ENCODE measurements at places on chromosomes 2 and 18.

DNA sequence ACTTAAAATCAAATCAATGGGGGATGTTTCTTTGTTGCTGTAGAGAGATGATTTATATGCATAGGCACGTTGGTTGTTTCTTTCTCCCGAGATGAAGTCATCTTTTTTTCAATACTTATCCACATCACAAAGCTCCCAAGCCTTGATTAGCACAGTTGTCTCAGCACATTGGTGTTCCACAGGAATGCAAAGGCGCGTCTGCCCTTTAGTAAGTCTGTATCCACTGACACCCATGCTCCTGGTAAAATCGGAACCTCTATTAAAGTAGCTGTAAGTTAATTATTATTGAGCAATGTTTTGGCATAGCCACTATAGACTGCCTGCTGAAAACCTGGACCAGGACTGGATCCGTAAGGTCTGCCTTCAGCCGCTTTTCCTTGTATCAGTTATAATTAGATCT lies 77.6 kb upstream of the RBM44 start:
- DNase-seq, result no peak

GRCh38 chr2:128734521-128735295 lies 416.0 kb upstream of the HS6ST1 start:
- DNase-seq, result no peak

DNA sequence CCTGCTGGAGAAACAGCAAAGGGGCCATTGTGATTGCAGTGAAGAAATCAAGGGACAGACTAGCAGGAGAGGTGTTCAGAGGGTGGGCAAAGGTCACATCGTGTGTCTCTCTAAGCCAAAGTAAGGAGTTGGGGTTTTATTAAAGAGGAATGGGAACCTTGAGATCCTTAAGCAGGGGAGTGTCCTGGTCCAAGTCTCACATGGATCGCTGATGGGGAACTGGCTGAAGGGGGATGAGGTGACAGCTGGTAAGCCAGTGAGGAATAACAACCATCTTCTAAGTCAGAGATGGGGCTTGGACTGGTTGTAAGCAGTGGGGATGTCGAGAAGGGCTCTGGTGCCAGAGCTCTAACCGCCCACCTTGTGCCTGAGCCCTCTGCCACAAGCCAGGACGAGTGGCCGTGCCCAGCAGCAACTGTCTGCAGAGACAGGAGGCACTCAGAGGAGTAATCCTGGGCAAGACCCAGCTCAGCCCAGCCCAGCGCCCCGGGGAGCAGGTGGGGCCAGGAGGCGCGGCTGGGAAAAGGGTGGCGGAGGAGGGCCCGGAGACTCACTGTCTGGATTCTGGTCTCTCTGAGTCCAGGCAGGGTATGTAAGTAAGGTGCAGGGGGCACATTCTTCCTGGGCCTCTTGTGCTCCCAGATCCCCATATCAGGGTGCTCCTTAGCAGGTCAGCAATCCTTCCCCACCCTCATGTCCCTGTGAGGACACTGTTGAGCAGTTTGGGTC lies 13.7 kb downstream of the WNT10A start:
- no peak for DNase-seq

DNA sequence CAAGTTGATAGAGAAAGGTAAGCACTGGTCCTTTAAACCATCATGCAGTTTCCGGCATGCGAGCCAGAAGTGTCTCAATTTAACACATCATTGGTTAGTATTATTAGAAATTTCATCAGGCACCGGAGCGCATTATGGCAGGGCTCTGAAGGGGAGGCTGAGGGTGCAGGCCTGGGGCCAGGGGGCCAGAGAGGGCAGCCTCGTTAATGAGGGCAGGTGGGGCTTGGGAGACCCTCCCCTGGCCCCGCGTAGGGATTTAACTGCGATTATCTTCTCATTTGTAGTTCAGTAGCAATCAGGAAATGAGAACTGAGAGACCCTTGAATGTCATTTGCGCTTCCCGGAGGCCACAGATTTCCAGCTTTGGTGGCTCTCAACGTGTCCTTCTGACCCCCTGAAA lies 246.4 kb downstream of the KLHL29 start:
- DNase-seq, result no peak

DNA sequence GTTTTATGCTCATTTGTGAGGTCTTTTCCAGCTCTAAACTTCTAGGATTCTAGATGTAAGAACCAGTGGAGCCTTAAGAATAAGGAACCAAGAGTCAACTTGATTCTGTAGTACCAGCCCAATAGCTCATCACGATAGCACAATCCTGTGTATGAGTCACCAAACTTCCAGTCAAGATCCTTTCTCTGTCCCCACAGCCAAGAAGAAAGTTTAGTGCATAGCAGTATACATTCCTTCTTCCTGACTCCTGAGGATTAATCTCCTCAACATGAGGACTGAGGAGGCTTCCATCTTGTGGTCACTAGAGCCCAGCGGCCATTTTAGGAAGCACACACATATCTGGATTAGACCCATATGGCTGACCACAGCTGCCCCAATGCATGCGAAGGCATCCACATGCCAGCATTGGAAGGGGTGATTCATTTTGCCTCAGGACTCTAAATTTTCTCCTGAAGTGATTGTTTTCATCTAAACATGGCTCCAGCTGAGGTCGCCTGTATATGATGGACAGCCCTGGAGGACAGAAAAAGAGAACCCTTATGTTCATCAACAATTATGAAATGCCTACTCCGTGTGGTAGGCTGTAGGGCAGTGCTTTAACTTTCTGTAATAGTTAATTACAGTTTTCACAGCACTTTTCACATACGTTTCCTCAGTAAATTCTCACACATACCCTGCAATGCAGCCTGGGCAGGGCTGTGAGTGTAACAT lies 53.5 kb downstream of the RASGRP3 start:
- DNase-seq, result no peak

- DNase-seq, result no peak
These were observed 122.5 kb downstream of the FIGN start for GRCh38 chr2:163613266-163613731.

GRCh38 chr2:145807554-145807953 lies 1287.6 kb upstream of the ZEB2 start:
- DNase-seq, result no peak

- no peak for DNase-seq
These were observed 39.9 kb downstream of the NGEF start for GRCh38 chr2:232973011-232973735.

DNA sequence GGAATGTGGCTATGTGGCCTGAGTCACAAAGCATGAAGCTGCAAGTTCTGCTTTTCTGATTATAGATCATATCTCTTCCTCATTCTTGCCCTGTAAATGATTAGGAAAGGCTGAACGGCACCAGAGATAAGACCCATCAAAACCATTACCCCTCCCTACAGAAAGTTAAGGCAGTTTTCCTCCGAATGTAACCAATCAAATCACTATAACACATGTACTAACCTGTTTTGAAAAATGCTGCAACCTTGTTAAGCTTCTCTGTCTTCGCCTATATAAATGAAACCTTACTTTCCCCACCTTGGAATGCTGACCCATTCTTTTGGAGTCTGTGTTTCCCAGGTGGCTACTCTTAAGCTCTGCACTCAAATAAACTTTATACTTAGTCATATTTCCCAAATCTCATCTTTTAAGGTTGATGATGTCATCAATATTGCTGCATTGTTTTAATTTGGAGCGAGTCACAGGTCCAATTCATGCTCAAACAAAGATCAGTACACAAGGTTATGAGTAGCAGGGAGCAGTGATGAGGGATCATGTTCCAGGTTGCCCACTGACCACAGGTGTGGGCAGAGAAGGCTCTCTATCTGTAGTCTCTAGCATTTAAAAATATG lies 662.3 kb downstream of the IRS1 start:
- DNase-seq, result no peak

- DNase-seq, result peak; percentile 34
These were observed 36.1 kb downstream of the TET3 start for GRCh38 chr2:74020702-74021406.

DNA sequence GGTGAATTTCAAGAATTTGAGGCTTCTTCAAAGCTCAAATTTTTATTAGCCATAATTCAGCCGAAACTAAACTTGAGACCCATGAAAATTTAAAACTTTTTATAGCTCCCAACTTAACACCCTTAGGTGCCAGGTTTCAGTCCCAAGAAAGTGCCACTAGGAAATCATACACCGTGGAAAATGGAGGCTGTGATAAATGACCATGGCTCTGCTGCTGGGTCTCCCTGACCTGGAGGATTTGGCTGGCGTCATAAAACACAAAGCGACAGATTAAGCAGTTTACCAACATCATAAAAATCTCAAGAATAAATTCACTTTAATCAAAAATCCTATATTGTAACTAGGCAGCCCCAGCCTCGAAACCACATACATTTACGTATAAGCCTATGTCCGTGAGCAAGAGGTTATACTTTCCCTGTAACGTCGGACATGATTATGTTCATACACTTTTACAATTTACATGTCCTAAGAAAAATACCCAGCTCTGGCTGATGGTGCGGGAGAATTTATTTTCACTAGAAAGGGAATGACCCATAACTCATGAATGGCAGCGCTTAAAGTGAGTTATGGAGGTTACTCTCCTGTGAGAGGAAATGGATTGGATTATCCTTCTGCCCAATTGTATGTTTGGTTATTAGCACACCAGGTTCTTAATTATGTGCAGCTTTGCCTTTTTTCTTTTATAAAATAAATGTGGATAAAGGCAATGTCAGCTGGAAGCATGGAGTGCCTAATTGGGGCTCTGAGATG lies 329.4 kb downstream of the AGPS start:
- no peak for DNase-seq
